Sigmoid colon (tissue), 7 donors: ENCODE measurements at places on chromosomes 2 and 18. TPM values are rescaled to one million over a fixed set of nuclear protein-coding genes. Genes with fewer than 3 reads are reported as not detected.

DNA sequence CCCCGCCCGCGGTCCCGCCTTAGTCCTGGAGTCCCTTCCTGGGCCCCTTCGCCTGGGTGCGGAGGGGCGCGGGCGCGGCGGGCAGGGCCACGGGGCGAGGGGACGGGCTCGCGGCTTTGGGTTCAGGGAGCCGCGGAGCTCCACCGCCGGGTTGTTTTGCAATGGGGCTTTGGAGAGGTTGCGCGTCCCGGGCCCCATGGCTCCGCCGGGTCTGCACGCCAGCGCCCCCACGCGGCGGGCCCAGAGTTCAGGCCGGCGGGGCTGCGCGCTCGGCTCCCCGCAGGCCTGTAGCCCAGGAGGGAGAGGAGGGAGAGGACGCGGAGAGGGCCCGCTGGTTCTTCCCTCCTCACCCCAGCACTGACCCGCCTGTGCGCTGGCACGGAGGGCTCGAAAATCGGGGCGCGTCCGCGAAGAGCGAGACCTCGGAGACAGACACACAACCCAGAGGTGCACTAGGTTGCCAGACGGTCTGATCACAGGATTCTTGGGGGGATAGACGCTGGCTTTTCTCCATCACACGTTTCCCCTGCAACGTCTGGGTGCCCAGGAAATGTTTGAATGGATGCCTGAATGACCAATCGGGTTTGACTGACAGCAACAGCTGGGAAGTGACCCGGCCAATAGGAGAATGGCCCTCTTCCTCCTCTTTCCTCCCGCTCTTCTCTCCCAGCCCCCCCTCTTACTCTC, 4.9 kb upstream of the SIX2 start:
- no peak for DNase-seq

DNA sequence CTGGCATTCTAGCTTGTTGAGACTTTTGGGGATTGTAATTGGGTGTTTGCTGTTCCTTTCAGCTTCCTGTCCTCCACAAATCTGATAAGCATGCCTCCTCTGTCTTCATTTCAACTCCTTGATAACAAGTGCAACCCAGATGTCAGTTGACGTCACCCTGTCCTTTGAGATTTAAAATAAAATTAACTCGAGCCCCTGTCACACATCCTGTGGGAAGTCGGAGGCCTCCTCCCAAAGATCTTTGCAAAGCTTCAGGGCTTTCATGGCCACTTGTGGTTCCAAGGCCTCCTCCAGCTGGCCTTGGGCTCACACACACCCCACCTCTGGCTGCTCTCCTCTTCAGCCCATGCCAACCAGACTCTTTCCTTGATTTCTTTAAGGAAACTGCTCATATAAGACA, 69.9 kb upstream of the ITGA6 start:
- DNase-seq: no peak

DNA sequence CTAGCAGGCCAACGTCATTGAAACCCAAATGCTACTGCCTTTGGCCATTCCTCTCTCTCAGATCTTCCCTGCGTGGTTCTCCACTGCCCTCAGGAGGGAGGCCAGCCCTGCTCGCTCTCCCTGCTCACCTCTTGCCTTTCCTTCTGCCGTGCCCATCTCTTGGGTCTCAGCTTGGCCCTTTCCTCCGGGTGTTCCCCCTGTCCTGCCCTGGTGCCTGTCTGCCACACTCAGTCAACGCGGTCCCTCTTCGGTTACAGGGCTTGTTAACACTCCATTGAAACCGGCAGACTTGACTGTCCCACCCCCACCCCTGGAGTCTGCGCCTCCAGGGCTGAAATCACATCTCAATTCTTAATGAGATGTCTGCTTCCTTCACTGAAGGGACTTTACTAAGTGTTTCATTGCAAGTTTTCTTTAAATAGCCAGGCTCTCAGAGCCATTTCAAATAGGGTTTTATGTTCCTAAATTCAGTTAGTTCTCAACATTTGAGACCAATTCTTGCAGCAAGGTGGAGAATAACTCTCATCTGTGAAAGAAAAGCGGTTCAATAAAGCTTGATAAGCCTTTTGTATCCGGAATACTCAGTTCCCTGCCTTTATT, 237.6 kb downstream of the DYSF start:
- peak; percentile 48 for DNase-seq

DNA sequence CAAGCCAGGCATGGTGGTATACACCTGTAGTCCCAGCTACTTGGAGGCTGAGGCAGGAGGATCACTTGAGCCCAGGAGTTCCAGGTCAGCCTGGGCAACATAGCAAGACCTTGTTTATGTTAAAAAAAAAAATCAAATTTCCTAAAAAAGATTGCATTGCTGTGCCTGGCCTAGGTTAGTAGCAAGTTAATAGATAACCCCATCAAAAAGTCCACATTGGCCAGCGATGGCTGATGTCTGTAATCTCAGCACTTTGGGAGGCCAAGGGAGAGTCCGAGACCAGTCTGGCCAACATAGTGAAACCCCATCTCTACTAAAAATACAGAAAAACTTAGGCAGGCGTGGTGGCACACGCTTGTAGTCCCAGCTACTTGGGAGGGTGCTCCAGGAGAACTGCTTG, 38.7 kb downstream of the PARD6G start:
- no peak for DNase-seq

Gene AMMECR1L
- total RNA-seq: 12.2 TPM

Gene GRB14
- total RNA-seq: 16.6 TPM

Gene COQ10B
- 35.0 TPM for total RNA-seq

Gene CROCC2
- not detected for total RNA-seq
